ENCODE measurements at places on chromosomes 7 and 10.

DNA sequence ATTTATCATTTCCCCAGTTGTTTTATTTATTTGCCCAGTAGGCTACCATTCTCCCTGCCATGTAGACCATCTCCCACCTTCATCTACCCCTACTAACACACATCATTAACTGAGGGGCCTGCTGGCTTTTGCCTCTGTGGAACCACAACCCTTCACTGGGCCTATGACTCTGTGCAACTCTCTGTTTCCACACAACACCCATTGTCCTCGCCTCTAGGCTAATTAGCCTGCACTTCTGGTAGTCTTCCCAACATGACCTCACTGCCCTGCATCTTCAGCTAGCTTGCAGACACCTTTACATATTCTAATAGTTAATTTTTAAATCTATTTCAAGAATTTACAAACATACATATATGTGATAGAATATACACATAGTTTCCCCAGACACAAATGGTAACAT, 7.5 kb downstream of the ANKIB1 start:
- no peak overlapping the region for H3K4me3 ChIP-seq
- H3K36me3 ChIP-seq, result no peaks in the 10 kb centered on the region
- no peak for DNase-seq
- H3K27me3 ChIP-seq, result no peaks in the 10 kb centered on the region
- H3K27ac ChIP-seq, result no peak overlapping the region

GRCh38 chr7:150428671-150429451, 21.6 kb upstream of the GIMAP8 start:
- peak; percentile 76 for DNase-seq
- H3K27me3 ChIP-seq, result no peaks in the 10 kb centered on the region
- H3K4me3 ChIP-seq, result no peak overlapping the region
- H3K4me1 ChIP-seq, result no peaks in the 10 kb centered on the region
- H3K36me3 ChIP-seq, result no peaks in the 10 kb centered on the region

DNA sequence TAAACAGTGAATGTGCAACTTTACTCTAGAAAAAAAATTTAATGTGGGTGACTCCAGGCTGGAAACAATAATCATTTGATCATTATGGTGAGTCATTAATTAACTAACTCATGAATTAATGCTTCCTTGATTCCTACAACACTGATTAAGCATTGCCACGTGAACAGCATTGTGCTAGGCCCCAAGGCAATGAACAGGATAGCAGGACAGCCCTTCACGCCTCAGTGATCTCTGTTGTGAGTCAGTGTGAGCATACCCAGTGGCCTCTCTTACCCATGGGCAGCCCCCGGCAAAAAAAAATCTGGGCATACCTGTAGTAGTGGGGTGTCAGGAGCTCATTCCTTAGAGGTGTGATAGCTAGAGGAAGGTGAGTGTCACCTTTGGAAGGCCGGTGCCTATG, 76.0 kb downstream of the DENND2A start:
- no peaks in the 10 kb centered on the region for H3K36me3 ChIP-seq
- DNase-seq, result no peak
- peak overlapping the region; percentile 14 for H3K27ac ChIP-seq
- H3K27me3 ChIP-seq, result no peaks in the 10 kb centered on the region
- no peak overlapping the region for H3K4me3 ChIP-seq
- no peaks in the 10 kb centered on the region for H3K4me1 ChIP-seq

DNA sequence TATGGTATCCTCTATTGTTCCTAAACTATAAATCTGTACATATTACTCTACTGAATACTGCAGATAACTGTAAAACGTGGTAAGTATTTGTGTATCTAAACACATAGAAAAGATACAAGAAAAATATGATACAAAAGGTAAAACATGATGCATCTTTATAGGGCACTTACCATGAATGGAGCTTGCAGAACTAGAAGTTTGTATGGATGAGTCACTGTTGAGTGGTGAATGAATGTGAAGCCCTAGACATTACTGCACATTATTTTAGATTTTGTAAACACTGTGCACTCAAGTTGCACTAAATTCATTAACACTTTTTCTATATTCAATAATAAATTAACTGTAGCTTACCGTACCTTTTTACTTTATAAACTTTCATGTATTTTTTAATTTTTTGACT, 357.5 kb downstream of the ZWINT start:
- H3K27ac ChIP-seq, result no peak overlapping the region
- H3K4me3 ChIP-seq, result no peak overlapping the region
- no peaks in the 10 kb centered on the region for H3K36me3 ChIP-seq
- no peaks in the 10 kb centered on the region for H3K4me1 ChIP-seq

GRCh38 chr10:43313901-43314300, 47.0 kb upstream of the RASGEF1A start:
- H3K4me3 ChIP-seq, result no peak overlapping the region
- H3K27me3 ChIP-seq, result no peaks in the 10 kb centered on the region
- no peak for DNase-seq
- no peak overlapping the region for H3K27ac ChIP-seq

DNA sequence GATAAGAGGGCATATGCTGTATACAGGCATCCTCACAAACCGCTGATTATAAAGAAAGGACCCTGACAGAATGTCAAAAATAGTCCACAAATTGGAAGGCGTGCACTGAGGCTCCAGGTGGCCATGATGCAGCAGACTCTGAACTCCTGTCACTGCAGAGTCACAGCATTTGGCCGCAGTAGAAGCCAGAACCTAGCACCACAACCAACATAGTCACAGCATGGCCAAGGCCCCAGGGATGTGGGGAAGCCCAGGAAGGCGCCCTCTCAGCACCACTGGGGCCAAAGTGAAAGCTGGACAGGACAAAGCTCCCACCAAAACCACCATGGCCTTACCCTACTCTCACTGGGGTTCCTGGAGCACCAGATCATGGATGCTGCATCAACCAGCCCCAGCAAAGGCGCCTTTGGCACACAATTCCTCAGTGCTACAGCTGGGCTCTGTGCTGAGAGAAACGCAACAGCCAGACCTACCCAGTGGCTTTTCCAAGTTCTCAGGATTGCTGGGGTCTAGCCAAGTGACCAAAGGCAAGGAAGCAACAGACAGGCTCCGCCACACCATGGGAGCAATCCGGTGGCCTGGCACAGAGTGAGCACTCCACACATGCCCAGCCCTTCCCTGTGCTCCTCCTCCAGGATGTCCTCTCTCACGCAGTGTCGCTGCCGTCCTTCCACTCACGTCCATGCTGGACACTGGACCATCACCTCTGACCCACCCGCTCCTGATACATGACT, 60.2 kb downstream of the STK17A start:
- no peak overlapping the region for H3K4me3 ChIP-seq
- no peaks in the 10 kb centered on the region for H3K36me3 ChIP-seq
- no peaks in the 10 kb centered on the region for H3K27me3 ChIP-seq
- no peak overlapping the region for H3K27ac ChIP-seq
- DNase-seq, result no peak

DNA sequence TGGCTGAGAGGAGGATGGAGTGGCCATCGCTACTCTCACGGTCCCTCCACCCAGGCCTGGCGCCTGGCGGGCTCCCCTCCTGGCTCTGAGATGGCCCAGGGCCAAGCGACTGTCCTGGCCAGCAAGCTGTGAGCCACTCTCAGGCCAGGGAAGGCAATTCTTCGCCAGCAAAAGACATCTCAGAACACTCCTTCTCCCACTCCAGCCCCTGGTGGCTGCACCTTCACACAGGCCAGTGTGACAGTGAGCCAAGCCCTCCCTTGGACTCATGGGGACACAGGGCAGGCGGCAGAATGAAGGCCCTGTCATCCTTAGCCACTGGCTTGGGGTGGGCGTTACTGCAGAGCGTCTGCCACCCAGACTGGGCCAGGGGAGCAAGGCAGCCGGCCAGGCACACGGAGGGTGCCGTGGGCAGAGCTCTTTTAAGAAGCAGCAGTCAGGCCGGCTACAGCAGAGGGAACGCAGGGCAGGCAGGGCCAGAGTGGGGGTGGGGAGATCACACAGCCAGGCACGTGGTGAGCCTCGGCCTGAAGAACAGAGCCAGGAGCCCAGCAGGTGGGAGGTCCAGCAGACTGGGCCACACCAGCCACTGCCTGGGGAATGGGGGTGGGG, 14.4 kb downstream of the STK32C start:
- H3K27ac ChIP-seq, result no peak overlapping the region
- no peaks in the 10 kb centered on the region for H3K27me3 ChIP-seq
- no peaks in the 10 kb centered on the region for H3K4me1 ChIP-seq
- no peak overlapping the region for H3K4me3 ChIP-seq

DNA sequence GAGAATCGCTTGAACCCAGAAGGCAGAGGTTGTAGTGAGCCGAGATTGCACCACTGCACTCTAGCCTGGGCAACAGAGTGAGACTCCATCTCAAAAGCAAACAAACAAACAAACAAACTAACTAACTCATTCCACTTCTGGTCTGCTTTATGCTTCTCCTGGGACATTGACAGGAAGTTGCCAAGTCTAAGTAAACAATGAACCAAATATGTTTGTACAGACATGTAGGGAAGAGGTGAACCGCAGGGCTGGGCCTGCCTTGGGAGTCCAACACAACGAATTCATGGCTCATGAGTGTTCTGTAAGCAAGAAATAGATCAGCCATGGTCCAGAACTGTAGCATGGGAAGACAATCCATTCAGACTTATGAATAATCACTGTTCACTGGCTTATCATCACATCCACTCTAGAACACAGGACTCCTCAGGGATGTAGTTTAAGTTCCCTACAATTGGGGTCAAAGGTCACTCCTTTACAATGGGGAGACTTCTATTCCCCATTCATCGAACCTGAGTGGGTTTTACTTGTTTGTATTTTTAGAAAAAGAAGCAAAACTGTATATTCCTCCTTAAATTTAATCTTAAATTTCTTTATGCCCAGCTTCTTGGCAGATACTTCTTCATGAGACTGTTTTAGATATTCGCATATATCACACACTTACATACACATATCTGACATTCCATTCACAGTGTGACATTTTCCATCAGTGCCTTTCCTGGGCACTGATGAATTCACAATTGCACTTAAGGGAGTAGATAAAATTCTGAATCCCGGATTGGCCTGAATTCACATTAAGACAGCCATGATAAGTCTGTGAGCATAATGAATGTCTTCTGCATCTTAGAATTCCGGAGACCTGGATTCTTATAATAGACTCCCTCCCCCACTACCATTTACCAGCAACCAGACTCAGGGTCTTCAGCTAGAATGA, 159.1 kb upstream of the EEPD1 start:
- H3K4me1 ChIP-seq, result no peaks in the 10 kb centered on the region
- H3K27ac ChIP-seq, result no peak overlapping the region
- no peaks in the 10 kb centered on the region for H3K36me3 ChIP-seq
- DNase-seq, result no peak
- H3K27me3 ChIP-seq, result no peaks in the 10 kb centered on the region

- no peaks in the 10 kb centered on the region for H3K36me3 ChIP-seq
- no peak overlapping the region for H3K4me3 ChIP-seq
- no peaks in the 10 kb centered on the region for H3K27me3 ChIP-seq
Measured at GRCh38 chr7:12389089-12389700, 14.5 kb downstream of the VWDE start.

DNA sequence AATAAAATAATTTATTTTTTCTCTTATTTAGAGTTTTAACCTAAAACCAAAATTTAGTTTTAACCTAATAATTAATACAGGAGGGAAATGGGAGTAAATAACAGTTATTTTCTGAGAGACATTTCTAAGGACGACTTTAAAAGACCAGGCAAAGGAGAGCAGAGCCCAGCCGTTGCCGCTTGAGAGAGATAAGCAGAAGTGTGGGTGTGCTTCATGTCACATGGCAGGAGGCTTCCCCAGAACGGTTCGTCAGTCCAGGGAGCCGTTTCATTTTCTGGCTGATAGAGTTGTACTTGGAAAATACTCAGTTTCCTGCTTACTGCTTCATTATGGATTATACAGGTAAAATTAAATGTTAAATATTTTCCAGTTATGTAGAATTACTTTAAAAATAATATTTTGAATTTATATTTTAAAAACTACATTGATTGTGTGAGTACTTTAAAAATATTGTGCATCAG, 61.4 kb downstream of the ST7 start:
- H3K4me1 ChIP-seq, result no peaks in the 10 kb centered on the region
- H3K27ac ChIP-seq, result no peak overlapping the region
- no peaks in the 10 kb centered on the region for H3K27me3 ChIP-seq
- DNase-seq, result no peak

- no peak overlapping the region for H3K4me3 ChIP-seq
- no peaks in the 10 kb centered on the region for H3K36me3 ChIP-seq
- H3K27me3 ChIP-seq, result no peaks in the 10 kb centered on the region
- no peak for DNase-seq
- no peak overlapping the region for H3K27ac ChIP-seq
Measured at GRCh38 chr10:6464862-6465430, 115.1 kb downstream of the PRKCQ start.

DNA sequence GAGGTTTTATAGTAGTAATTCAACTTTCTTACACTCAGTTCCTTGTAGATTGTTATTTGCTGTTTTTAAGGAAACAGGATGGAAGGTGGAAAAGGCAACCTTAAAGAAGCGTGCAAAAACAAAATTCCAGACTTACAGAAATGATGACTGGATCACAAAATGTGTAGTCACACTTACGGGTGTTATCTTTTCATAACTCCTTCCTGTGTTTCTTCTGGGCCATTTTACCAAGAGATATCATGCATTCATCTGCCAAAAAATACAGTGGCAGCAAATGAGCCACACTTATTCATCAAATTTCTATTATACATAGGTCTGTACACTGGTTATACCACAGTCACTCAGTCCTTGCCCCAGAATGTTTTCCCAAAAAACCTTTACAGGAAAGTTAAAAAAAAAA, 94.3 kb upstream of the IL6 start:
- no peak for DNase-seq
- H3K27me3 ChIP-seq, result no peaks in the 10 kb centered on the region
- no peak overlapping the region for H3K4me3 ChIP-seq

DNA sequence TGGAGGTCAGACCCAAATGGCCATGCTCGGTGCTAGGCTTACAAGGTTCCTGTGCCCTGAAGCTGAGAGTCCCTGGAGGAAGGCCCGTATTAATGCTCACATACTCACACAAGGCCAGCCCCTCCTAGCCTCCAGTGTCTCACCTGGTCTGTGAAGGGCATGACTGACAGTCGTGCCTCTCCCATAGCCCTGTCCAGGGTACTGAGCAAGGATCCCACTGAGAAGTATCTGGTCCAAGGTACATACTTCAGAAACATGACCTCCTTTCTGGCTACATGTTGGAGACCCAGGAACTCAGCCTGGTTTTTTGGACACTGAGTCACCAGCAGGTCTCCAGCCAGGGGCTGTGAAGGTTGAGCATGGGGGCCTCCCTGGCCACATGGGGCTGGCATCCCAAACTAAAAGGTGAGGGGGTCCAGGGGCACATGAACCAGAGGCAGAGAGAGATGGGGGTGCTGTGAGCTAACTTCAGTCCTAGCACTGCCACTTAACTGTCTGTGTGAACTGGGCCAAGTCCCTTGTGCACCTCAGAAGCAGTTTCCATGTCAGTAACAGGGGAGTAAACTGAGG, 17.6 kb upstream of the RASGEF1A start:
- no peak for DNase-seq
- H3K27me3 ChIP-seq, result no peaks in the 10 kb centered on the region
- no peak overlapping the region for H3K4me3 ChIP-seq
- peaks cover 4% of the 10 kb centered on the region for H3K4me1 ChIP-seq
- no peaks in the 10 kb centered on the region for H3K36me3 ChIP-seq

DNA sequence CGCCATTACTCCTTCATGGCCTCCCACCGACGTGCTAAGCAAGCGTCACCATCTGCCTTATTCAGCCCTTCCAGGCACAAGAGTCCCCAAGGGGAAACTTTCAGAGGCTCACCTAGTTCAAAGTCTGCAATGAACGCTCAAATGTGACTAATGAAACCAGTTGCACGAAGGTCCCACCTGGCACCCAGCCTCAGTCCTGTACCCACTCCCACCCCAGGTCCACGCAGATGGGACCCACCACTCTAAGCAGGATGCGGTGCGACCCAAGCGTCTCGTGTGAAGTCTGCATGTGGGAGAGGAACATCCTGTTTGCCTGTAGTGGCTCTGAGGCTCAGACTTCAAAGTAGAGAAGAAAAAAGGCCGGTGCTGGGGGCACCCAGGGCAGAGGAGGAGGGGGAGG, 40.3 kb downstream of the RGS10 start:
- H3K27me3 ChIP-seq, result no peaks in the 10 kb centered on the region
- H3K27ac ChIP-seq, result no peak overlapping the region
- H3K36me3 ChIP-seq, result no peaks in the 10 kb centered on the region

Data from breast epithelium (tissue), 4 donors.